ENCODE measurements at places on chromosomes 12 and 14. TPM values are rescaled to one million over a fixed set of nuclear protein-coding genes. Genes with fewer than 3 reads are reported as not detected.

PLCZ1 gene
- not detected for total RNA-seq

COL2A1 gene
- total RNA-seq, result 88.7 TPM

- H3K27ac ChIP-seq, result no peak overlapping the region
- H3K4me1 ChIP-seq, result no peaks in the 10 kb centered on the region
- peaks cover 2% of the 10 kb centered on the region for H3K27me3 ChIP-seq
Measured at GRCh38 chr12:31737345-31737744, 8.5 kb upstream of the AMN1 start.

CDKN3 gene
- total RNA-seq, result 24.8 TPM

VAMP1 gene
- 4.6 TPM for total RNA-seq

DNA sequence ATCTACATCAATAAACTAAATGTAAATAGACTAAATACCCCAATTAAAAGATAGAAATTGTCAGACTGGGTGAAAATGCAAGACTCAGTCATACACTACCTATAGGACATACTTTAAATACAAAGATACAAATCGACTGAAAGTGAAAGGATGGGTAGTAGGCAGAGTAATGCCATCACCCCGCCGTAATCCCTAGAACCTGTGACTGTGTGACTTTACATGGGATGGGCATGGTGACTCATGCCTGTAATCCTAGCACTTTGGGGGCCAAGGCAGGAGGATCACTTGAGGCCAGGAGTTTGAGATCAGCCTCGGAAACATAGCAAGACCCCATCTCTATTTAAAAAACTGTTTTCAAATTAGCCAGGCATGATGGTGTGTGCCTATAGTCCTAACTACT, 2.6 kb upstream of the EVL start:
- DNase-seq, result no peak
- peaks cover 10% of the 10 kb centered on the region for H3K4me1 ChIP-seq
- no peak overlapping the region for H3K4me3 ChIP-seq
- no peaks in the 10 kb centered on the region for H3K36me3 ChIP-seq
- no peak overlapping the region for H3K27ac ChIP-seq

Measured in muscle of leg (tissue), 16 donors.